ENCODE measurements at places on chromosomes 11 and 22.

DNA sequence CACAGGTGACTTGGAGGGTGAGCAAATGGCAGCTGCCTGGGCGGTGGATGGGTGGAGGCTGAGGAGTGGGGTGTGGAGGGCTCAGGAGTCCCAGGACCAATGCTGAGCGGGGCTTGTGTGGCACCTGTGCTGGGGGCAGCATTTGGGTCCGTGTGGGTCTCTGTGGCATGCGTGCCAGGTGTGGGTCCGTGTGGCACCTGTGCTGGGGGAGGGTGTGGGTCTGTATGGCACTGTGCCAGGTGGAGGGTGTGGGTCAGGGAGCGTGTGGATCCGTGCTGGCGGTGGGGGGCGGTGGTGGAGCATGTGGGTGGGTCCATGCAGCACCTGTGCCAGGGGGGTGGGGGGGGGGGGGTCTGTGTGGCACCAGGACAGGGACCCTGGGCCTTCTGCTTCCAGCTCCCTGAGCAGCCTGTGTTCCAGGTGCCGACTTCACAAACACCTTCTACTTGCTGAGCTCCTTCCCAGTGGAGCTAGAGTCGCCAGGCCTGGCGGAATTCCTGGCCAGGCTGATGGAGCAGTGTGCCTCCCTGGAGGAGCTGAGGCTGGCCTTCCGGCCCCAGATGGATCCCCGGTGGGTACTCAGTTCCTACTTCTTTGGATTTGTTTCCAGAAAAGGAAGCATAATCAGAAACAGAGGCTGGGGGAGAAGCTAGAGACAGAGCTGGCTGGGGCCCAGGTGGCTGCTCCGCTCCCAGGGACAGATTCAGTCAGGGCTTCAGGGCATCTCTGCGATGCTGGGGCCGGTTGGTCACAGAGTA is 14.7 kb downstream of the SELENOO start:
- DNase-seq: no peak

- no peak for DNase-seq
Measured at GRCh38 chr11:28679795-28680468, 571.7 kb downstream of the METTL15 start.

GRCh38 chr11:110438017-110438416 is 8.3 kb downstream of the FDX1 start:
- no peak for DNase-seq

- DNase-seq: no peak
Measured at GRCh38 chr22:31062566-31063230, 18.4 kb upstream of the SMTN start.

GRCh38 chr11:7591107-7591894 is 77.5 kb downstream of the PPFIBP2 start:
- DNase-seq: no peak

GRCh38 chr22:31871480-31871879 is 72.9 kb upstream of the YWHAH start:
- no peak for DNase-seq

DNA sequence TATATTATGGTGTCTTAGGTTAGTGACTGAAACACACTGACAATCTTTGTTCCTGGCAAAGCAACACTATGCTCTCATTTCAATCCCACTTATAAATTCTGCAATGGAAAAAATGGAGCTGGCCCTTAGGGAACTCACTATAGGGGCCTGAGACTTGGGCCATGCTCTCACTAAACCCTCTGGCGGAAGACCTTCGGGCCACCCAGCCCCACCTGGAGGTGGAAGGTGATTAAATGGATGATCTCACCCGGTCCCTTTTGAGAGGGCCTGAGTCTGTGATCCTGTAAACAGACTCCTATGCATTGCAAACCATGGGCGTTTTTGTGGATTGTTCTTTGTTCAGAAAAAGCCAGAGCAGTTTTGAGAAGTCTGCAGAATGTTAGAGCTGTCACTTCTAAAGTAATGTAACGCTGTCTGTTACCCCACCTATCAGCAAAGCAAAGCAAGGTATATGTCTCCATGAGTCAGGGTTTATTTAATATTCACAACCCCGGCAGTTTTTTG is 17.0 kb upstream of the CDON start:
- no peak for DNase-seq

GRCh38 chr11:102846292-102846691 is 2.9 kb upstream of the MMP3 start:
- no peak for DNase-seq

DNA sequence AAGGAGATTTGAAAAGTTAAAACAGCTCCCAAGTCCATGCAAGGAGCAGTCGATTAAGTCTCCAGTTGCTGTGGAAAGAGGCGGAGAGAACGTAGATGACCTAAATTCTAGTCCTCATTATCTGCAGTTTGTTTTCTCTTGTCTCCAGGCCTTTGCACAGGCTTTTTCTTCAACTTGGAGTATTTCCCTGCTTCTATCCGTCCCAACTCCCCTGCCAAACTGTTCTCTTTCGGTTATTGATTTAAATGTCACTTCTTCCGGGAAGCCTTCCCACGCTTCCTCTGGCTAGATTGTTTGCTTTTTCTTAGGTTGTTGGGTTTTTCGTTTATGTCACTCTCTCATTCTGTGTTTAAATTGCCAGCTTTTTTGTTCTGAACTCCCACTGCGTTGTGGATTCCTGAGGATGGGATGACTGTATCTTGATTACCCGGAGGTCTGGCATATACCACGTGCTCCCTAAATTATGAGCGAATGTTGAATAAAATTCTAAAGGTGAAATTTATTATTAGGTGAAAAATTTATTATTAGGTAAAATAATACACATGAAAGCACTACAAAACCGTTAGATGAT is 463 bp downstream of the TMEM126B start:
- no peak for DNase-seq

DNA sequence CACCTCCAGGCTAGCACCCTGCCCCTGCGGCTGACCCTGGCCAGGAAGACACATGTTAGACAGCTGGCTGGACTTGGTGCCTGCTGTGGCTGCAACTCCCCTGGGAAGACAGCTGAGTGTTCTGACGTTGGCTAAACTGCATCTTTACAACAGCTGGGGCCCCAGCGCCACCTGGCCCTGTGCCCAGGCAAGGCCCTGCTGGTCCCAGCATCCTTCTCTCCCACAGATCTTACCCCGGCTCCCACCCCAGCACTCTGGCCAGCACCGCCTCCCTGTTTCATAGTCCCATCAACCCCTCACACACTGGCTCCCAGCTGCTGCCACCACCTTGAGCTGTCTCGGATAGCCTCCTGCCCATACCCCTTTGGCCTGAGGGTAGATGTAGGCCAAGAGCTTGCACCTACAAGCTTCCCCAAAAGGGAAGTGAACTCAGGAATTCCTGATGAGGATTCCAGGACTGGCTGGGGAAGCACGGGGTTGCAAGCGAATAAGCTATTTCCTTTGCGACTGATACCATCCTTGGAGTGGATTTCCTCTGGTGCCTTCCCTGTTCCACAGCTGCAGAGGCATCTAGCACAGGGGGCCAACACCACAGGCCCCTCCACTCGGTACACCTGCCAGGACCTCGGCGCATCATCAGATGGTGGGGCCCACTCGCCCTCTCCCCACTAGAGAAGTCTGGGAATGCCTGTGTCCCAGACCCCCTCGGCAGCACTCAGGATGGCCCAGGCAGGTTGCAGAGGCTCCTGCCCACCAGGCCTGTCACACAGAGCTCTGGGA is 28.5 kb downstream of the RSPH14 start:
- no peak for DNase-seq

GRCh38 chr11:8773916-8774539 is 91.4 kb downstream of the RPL27A start:
- DNase-seq: no peak

DNA sequence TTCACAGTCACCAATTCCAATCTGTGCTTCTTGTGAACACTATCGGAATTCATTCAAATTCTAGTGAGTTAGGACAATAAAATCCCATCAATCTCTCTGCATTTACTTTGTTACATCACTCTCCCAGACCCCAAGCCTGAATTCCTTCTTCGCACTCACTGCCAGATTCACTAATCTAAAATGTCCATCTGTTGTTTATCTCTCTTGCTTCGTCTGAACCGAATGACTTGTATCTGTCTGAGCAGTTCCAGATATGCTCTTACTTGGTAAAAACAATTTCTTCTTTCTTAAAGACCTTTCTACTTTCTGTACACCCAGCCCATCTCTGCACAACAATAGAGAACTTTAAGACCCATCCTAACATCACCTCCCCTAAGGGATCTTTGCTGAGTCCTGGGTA is 7.0 kb downstream of the MMP10 start:
- no peak for DNase-seq

DNA sequence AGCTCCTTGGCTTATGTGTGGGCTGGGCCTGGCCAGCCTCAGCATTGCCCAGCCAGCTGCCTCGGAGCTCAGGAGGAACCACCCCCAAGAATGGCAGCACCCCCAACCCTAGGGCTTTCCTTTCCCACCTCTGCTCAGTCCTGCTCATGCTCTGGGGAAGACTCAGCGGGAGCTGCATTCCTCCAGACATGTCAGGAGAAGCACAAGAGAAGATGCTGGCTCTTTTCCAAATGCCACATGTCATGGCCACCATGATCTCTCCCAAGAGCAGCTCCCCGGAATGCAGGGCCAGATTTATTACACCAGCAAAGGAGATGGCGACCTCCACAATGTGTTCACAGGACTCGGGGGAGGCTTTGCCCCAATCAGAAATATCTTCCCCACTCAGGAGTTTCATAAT is 143.7 kb downstream of the PKNOX2 start:
- no peak for DNase-seq

DNA sequence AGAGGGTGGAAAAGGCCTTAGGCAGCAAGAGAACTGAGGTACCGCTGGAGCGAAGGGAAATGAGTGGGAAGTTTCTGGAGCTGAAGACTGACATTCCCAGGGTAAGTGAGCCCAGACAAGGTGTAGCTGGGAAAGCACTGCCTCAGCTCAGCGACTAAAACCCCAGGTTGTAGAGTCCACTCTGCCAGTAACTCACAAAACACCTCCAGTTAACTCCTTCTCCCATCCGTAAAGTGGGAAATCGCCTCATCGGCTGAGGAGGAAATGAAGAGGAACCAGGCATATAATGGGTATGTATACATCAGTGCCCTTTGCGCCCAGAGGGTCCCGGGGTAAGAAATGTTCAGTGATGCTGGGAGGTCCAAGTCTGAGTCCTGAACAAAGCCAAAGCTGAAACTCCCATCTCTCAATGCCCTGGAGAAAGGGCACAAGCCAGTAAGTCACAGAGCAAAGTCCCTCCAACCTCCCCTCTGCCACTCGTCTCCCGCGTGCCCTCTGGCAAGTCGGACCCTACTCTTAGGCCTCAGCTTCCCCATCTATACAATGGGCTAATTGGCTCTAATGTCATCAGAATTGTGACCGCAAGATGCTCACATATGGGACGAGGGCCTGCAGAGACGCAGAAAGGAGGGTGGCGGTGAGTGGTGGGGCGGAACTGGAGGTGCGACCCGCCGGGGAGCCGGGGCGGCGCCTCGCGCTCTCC is 588 bp downstream of the VPS37C start:
- no peak for DNase-seq

DNA sequence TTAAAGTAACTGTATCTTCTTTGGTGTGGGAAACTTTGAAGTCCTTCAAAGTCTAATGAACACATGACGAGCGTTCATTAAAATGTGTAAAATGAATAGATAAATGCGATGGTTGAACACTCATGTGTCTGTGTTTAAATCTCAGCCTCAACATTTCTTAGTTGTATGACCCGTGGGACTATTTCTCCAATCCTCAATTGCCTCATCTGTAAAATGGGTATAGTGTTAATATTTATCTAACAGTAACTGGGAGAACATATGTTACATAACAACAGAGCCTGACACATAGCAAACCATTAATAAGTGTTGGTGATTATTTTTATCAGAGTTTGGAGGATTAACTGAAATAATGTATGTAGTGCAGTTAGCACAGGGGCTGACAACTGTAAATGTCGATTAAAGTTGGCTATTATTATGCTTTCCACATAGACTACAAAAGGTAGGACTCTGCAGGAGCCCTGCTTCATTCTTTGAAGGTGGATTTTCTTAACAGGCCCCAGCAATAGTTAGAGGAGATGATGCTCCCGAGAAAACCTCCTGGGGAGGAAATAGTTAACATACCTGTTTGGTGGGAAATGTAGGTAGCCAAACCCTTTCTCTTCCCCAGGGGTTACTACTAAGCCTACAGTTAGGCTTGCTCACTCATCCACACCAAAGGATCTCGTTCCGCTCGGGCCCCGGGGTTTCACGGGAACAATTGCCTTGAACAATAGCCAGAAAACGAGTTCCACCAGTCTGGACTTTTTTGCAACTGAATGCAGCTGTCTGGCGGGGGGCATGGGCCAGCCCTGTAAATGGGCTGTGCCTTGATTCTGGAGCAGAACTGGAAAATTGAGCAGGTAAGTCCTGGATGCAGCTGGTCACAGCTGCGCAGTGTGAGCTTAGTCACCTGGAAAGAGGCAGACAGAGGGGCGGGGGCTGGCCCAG is 133.4 kb downstream of the DBX1 start:
- no peak for DNase-seq

DNA sequence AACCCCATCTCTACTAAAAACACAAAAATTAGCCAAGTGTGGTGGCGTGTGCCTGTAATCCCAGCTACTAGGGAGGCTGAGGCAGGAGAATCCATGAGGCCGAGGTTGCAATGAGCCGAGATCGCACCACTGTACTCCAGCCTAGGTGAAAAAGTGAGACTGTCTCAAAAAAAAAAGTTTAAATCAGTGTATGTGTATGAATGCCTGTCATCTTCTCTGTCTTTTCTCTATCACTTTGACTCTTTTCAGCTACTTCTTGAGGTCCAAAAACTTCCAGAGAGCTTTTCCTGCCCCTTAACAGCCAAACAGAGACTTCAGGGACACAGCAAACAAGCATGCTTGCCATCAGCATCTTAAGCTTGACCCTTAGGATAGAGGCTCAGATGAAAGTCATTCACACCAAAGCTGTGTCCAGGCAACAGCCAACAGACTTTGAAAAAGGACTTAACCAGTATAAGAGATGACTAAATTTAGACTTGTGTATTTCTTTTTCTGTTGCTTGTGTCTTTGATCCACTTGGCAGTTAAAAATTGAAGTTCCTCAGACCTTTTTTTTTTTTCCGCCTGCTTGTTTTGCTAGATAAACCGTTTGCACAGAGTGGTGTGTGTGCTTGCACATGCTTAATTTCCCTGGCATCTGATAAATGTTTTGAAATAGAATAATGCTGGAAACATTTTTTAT is 151.9 kb downstream of the DBX1 start:
- DNase-seq: no peak

- DNase-seq: no peak
Measured at GRCh38 chr22:46976598-46976997, 214.1 kb downstream of the TBC1D22A start.

GRCh38 chr22:37930952-37931440 is 22.4 kb downstream of the C22orf23 start:
- no peak for DNase-seq

DNA sequence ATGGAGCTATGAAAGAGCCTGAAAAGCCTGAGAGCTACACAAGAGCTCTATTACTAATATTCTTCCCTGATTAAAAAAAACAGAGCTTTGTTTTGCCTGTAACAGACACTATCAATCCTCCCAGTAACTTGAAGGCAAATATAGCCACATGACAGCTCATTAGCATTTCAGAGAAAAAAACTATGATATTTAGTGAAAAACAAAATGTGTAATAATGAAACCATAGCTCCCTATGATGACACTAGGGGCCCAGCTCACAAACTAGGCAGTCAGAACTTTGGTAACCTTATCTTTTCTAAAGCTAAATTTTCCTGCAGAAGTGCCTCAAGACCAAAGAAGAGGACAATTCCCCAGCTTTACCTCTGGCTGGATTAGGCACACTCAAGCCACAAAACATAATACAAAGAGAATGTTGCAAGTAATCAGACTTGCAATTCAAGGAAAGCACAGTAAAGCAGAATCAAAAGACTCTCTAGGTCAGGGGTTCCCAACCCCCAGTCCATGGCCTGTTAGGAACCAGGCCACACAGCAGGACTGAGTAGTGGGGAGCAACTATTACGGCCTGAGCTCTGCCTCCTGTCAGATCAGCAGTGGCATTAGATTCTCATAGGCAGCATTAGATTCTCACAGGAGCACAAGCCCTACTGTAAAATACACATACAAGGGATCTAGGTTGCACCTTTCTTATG is 53.3 kb downstream of the MRTFA start:
- no peak for DNase-seq
